ENCODE measurements at places on chromosomes 3 and 15. TPM values are rescaled to one million over a fixed set of nuclear protein-coding genes. Genes with fewer than 3 reads are reported as not detected.

DNA sequence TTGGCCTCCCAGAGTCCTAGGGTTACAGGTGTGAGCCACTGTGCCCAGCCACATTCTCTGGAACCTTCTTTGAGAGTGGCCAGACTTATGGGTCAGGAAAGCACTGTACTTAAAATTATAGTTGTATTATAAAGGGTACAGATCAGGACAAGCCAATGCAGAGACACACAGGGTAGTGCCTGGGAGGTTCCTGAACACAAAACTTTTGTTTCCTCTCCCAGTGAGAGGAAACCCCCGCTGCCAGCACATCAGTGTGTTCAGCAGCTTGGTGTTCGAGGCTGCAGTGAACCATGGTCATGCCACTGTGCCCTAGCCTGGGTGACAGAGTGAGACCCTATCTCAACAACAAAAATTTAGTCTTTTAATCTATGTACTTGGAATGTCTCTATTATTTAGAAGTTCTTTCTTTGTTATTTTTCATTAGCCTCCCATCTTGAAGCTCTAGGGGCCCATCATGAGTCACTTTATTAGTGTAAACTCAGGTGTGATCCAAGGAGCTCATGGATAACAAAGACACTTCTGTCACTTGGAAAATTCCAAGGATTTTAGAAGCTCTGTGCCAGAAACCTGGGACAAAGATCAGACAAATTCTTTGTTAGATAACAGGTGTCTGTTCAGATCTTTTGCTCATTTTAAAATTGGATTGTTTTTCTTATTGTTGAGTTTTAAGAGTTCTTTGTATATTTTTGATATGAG, 7.8 kb downstream of the BLOC1S6 start:
- peaks cover 17% of the 10 kb centered on the region for H3K36me3 ChIP-seq
- H3K27me3 ChIP-seq = no peaks in the 10 kb centered on the region
- H3K4me1 ChIP-seq = no peaks in the 10 kb centered on the region
- H3K4me3 ChIP-seq = no peak overlapping the region
- no peak overlapping the region for H3K27ac ChIP-seq

DNA sequence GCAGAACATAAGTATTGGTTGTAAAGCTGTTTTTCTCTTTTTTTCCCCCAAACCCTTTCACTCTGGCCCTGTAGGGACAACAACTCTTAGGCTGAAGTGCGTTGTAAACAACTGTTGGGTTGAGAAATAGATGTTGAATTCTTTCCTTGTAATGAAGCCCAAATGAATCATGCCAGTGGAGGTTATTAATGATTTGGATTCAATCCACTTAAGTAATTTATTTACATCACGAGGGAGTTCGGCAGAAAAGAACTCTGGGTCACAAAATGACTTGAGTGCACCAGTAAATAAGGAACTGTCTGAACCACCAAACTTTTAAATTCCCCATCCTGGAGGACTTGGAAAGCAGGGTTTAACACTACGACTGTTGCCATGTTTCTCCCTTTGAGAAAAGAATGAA, 218.9 kb downstream of the PDZRN3 start:
- H3K4me1 ChIP-seq = peaks cover 14% of the 10 kb centered on the region
- H3K27me3 ChIP-seq = no peaks in the 10 kb centered on the region
- no peak overlapping the region for H3K4me3 ChIP-seq
- peak overlapping the region; percentile 61 for H3K27ac ChIP-seq

The TMPRSS7 gene
- not detected for total RNA-seq

DNA sequence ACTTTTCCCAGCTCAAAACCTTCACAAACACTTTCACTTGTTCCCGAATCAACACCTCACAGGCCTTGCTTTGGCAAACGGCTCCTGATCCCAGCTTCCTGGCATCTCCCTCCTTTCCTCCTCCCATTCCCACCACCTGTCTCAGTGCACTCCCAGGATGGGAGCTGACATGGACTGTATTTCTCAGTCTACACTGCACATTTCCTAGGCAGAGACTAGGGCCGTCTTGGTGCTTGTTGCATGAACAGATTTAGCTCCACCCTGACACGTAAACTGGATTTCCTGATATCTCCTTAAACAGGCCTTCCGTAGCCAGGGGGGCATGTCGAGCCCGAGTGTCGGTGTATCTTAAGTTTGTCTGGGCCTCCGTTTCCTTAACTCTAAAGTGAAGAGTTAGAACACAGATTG, 790 bp upstream of the WHAMM start:
- H3K27ac ChIP-seq = peak overlapping the region; percentile 99
- no peaks in the 10 kb centered on the region for H3K27me3 ChIP-seq
- H3K4me1 ChIP-seq = peaks cover 10% of the 10 kb centered on the region
- no peak for DNase-seq

DNA sequence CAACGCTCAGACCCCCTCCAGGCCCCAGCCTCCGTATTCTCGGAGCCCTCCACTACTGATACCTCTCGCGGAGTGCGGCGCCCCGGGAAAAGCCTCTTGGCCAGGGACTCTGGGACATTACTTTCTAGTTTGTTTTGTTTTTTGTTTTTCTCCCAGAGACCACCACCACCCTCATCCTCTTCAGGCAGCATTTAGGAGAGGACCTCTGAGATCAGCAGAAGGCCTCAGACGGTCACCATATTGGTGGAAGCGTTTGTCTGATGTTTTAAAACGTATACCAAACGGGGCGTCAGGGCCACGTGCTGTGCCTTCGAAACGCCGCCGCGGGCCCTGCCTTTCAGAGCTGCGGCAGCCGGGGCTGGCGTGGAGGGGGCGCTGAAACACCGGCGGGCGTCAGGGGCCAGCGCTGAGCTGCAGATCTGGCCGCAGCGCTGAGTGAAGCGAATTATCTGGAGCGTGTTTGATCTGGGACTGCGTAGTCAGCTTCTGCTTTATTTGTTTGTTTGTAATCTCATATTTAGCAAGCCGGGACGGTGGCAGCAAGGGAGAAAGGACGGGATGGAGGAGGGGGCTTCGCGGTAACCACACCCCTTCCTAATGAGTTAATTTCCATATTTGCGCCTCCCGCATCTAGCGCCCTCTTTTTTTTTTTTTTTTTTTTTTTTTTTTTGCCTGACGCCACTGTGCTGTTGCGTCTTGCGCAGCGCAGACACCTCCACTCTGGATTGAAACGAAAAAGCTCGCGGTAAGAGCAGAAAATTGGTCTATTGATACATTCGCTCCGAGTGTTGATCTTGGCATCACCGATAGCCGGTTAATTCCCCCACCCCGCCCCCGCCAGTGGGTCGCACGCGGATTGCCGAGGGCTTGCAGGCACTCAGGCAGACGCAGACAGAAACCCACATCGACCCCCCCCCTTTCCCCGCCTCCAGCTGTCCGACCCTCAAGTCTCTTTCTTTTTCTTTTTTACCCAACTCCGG, 14.9 kb downstream of the SOX2 start:
- H3K27ac ChIP-seq = no peak overlapping the region
- peaks cover 11% of the 10 kb centered on the region for H3K4me1 ChIP-seq
- H3K27me3 ChIP-seq = no peaks in the 10 kb centered on the region
- DNase-seq = no peak

DNA sequence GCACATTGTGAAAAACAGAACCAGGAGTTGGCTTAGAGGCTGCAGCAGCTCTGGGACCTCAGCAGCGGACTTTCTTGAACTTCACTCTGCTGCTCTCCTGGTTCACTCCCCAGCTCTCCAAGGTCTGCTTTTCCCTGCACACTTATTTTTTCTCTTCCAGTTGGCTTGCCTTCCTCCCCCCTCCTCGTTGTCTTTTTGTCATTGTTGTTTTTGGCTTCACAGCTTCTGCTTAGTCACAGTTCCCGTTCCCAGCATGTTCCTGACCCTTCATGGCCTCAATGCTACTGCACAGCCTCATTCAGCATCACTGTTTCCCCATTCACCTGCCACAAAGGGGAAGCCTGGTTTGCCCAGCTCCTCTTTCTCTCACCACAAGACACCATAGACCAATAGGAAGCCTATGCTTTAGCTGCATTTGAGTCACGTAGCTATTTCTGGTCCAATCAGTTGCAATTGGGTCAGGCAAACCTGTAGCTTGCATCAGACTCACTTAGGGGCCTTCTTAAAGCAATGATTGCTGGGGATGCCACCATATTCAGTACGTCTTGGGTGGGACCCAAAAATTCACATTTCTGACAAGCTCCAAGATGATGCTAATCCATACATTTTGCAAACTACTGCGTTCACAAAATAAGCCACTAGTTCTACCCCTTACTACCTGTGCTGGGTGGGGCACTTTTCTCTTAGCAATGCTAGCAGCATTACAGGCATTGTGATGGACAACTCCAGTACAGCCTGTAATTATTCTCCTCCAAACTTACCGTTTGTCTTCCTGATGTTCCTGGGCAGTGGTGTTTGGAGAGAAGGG, 7.8 kb upstream of the SUMF1 start:
- DNase-seq = no peak
- no peak overlapping the region for H3K27ac ChIP-seq
- no peaks in the 10 kb centered on the region for H3K36me3 ChIP-seq
- H3K4me3 ChIP-seq = no peak overlapping the region
- no peaks in the 10 kb centered on the region for H3K4me1 ChIP-seq

GRCh38 chr15:55060836-55061235, 135.9 kb downstream of the RSL24D1 start:
- no peaks in the 10 kb centered on the region for H3K36me3 ChIP-seq
- DNase-seq = no peak
- no peaks in the 10 kb centered on the region for H3K27me3 ChIP-seq
- no peaks in the 10 kb centered on the region for H3K4me1 ChIP-seq

DNA sequence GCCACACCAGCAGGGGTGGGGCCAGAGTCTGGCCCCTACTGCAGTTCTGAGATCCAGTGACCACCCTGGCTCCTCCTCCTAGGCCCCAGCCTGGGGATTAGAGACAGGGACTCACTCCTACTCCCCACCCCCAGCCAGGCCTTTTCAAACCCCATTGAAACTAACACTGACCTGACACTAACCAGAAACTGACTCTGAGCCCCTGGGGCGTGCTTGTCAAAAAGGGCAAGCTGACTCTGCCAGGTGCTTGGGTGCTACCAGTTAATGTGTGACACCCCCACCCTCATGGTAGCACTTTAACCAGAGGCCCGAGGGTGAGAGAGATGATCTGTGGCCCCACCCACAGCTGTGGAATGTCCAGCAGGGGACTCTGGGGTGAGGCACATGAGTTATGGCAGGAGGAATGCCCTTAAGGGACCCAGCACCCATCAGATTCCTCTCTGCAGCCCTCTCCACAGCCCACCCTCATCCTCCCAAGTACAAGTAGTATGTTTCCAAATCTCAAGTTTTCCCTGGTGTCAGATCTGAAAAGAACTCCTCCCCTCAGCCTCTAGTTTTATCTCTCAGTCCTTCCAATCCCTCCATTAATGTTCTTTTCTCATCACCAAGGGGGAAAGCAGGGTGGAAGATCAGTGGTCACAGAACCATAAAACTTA, 1.4 kb downstream of the PTH1R start:
- no peaks in the 10 kb centered on the region for H3K36me3 ChIP-seq
- DNase-seq = no peak
- H3K27ac ChIP-seq = no peak overlapping the region
- H3K27me3 ChIP-seq = peaks cover 19% of the 10 kb centered on the region
- H3K4me1 ChIP-seq = peaks cover 17% of the 10 kb centered on the region

The TNNC1 gene
- total RNA-seq = not detected

- no peaks in the 10 kb centered on the region for H3K27me3 ChIP-seq
- H3K4me1 ChIP-seq = no peaks in the 10 kb centered on the region
- no peak overlapping the region for H3K27ac ChIP-seq
- H3K4me3 ChIP-seq = no peak overlapping the region
- H3K36me3 ChIP-seq = no peaks in the 10 kb centered on the region
- no peak for DNase-seq
These were observed 143.0 kb downstream of the SQOR start for GRCh38 chr15:45777781-45778180.

The C3orf20 gene
- not detected for total RNA-seq

GRCh38 chr15:85541744-85542143, 161.3 kb downstream of the AKAP13 start:
- H3K4me1 ChIP-seq = no peaks in the 10 kb centered on the region
- DNase-seq = no peak
- H3K4me3 ChIP-seq = no peak overlapping the region
- H3K27ac ChIP-seq = no peak overlapping the region

GRCh38 chr3:64213962-64214379, 11.3 kb downstream of the PRICKLE2 start:
- DNase-seq = no peak
- H3K27me3 ChIP-seq = no peaks in the 10 kb centered on the region
- H3K36me3 ChIP-seq = no peaks in the 10 kb centered on the region
- H3K4me1 ChIP-seq = no peaks in the 10 kb centered on the region
- H3K27ac ChIP-seq = peak overlapping the region; percentile 73

GRCh38 chr3:124688581-124689454, 41.4 kb upstream of the UMPS start:
- no peaks in the 10 kb centered on the region for H3K36me3 ChIP-seq
- no peaks in the 10 kb centered on the region for H3K4me1 ChIP-seq
- peak; percentile 53 for DNase-seq
- H3K27ac ChIP-seq = no peak overlapping the region
- no peaks in the 10 kb centered on the region for H3K27me3 ChIP-seq

DNA sequence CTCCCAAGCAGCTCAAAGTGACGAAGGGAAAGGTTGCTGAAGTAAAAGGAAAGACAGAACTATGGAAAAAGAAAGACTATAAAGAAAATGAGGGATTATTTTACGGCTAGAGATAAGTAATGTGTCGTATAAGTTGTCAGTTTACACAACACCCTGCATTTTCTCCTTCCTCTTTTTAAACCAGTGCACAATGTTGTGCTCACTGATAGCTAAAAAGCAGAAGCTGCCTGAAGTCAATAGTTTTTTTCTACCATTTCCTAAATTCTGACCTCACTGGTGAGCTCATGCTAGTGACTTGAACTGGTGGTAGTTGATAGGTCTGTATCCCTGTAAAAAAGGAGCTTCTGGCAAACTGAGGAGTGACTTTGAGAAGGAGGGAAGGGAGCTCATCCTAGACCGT, 368.6 kb upstream of the GBE1 start:
- no peaks in the 10 kb centered on the region for H3K36me3 ChIP-seq
- no peaks in the 10 kb centered on the region for H3K27me3 ChIP-seq
- no peak overlapping the region for H3K27ac ChIP-seq
- H3K4me1 ChIP-seq = no peaks in the 10 kb centered on the region
- DNase-seq = no peak
- H3K4me3 ChIP-seq = no peak overlapping the region

- H3K36me3 ChIP-seq = no peaks in the 10 kb centered on the region
- H3K27ac ChIP-seq = no peak overlapping the region
- H3K4me1 ChIP-seq = no peaks in the 10 kb centered on the region
- H3K4me3 ChIP-seq = no peak overlapping the region
These were observed 295.4 kb upstream of the RORA start for GRCh38 chr15:61524545-61524944.

DNA sequence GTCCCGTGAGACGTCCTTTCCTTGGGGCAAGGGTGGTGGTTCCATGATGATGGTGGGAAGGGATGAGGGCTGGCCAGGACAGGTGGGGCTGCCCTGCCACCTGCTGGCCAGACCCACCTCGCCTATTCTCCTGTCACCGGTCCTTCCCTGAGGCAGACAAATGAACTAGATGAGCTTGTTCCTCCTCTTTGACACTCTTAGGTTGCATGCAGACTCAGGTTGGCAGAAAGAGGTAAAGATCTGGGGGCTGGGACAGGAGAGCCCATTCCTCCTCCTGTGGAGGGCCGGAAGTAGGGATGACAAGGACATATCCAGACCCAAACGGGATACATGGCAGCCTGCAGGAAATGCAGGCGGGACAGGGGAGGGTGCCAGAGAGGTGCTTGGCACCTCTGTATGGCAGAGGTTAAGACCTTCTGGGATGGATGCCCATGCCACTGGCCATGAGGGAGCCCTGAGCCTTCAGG, 38.6 kb downstream of the ACSBG1 start:
- no peaks in the 10 kb centered on the region for H3K36me3 ChIP-seq
- no peak overlapping the region for H3K27ac ChIP-seq
- H3K4me3 ChIP-seq = no peak overlapping the region
- DNase-seq = peak; percentile 76

The IMPG2 gene
- total RNA-seq = 0.38 TPM

The LCMT2 gene
- total RNA-seq = 2.8 TPM
